ENCODE measurements at places on chromosomes 3 and 15. TPM values are rescaled to one million over a fixed set of nuclear protein-coding genes. Genes with fewer than 3 reads are reported as not detected.

DNA sequence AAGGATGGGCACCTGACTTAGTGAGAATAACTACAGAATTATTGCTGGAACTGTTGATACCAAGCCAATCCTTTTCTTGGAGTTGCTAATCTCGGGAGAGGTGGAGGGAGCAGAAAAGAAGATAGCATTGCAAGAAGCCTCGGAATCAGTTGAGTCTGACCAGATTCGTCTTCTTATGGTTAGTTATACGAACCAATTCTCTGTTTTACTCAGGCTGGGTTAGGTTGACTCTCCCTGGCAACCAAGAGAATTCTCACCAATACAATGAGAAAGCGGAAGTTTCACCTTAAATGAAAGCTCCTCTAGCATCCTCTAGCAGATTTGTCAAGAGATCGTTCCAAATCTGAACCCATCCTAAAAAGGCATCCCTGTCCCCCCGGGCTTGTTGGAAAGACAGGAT, 43.5 kb upstream of the UBE2E1 start:
- DNase-seq: no peak

DNA sequence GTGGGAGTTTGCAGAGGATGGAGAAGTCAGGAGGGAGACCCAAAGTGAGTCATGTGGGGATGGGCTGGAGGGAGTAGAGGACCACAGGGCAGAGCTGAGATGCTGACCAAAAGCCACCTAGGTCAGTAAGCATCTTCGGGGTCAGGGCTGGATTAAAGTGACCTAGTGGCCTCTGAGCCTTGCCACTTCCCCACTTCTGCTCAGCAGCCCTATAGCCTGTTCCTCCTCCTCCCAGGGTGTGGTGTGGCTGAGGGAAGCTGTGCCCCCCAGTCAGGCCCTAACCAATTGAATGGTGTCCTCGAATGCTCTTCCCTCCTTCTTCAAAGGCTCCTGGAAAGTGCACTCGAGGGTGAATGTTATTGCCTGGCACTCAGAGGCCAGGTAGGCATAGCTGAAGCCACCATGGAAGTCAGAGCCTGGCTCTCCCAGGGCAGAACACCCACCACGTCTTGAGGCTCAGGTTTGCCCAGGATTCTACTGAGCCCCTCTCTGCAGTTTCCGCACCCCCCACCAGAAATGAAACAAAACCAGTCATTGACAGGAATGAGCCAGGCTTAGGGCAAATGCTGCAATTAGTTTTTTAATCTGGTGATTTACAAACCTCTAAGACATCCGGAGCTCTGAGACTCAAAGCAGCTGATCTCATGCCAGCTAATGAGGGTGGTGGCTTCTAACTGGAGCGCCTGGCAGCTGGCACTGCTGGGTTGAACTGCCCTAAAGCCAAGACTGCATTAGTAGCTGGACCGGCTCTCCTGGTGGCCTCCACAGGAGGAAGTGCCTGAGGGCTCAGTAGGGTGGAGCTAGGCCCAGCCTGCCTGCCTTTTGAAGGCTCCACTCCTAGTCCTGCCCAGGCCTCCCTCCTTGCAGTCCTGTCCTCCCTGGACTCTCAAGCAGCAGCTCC, 26.0 kb upstream of the VIPR1 start:
- DNase-seq: no peak

GRCh38 chr3:52021489-52022268, 26.0 kb upstream of the RPL29 start:
- DNase-seq: no peak

GRCh38 chr3:72748659-72749058, 99.6 kb downstream of the SHQ1 start:
- no peak for DNase-seq

Gene ACKR4
- total RNA-seq: not detected

Gene GOLGA6L9
- 1.2 TPM for total RNA-seq

Gene MITF
- total RNA-seq: not detected
